Stimulated activated CD4-positive, alpha-beta T cell treated with anti-CD3 and anti-CD28 coated beads, Interleukin-1b, Interleukin-23, amount 100 ng/mL, for 4 hours (primary cell): ENCODE measurements at places on chromosomes 5 and 9.

DNA sequence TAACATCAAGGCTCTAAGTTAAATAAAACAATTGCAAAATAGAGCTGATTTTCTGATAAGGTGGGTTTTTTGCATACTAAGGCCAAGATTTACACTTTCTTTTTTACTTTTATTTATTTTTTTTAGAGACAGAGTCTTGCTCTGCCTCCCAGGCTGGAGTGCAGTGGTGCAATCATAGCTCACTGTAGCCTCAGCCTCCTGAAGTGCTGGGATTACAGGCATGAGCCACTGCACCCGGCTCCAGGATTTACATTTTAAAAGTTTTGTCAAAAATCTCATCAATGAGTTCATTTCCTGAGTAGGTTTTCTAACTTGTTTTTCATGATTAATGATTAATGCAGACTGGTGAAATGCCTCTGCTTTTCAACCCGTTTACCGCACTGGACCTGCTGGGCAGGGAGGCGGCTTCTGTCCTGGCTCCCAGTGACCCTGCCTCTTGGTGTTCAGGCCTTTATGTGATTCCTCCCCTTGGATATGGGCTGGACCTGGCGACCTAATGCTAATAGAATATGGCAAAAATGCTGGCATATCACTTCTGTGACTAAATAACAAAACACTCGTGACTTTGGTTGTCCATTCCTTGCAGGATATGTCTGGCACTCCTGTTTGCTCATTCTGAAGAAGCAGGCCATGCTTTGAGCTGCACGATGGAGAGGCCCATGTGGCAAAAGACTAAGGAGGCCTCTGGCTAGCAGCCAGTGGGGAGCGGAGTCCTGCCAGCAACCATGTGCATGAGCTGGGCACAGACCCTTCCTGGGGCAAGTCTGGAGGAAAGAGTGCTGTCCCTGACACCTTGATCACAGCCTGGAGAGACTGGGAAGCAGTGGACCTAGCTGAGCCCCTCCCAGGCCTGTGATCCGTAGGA is 72.2 kb upstream of the PTCH1 start:
- DNase-seq, result no peak

DNA sequence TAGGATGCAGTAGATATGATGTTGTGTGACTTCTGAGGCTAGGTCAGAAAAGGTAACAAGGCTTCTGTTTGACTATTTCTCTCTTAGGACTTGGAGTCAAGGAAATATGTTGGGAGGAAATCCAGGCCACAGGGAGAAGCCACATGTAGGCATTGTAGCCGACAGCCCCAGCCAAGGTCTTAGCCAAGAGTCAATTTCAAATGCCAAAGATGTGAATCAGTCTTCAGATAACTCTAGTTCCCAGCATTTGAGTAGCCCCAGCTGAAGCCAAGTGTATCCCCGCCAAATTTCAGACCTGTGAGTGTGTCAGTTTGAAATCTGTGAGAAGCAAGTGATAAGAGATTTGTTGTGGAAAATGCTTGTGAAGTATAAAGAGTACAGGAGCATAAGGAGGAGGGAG is 38.1 kb upstream of the ISL1 start:
- DNase-seq, result no peak

GRCh38 chr5:147780924-147781573 is 1.5 kb downstream of the JAKMIP2 start:
- no peak for DNase-seq

GRCh38 chr9:137760426-137760825 is 117.2 kb upstream of the CACNA1B start:
- no peak for DNase-seq

GRCh38 chr9:73270967-73271721 is 119.5 kb downstream of the ANXA1 start:
- DNase-seq, result no peak

GRCh38 chr5:66426259-66427138 is 169.7 kb upstream of the MAST4 start:
- DNase-seq, result no peak
